ENCODE measurements at places on chromosomes 3 and 15. TPM values are rescaled to one million over a fixed set of nuclear protein-coding genes. Genes with fewer than 3 reads are reported as not detected.

DNA sequence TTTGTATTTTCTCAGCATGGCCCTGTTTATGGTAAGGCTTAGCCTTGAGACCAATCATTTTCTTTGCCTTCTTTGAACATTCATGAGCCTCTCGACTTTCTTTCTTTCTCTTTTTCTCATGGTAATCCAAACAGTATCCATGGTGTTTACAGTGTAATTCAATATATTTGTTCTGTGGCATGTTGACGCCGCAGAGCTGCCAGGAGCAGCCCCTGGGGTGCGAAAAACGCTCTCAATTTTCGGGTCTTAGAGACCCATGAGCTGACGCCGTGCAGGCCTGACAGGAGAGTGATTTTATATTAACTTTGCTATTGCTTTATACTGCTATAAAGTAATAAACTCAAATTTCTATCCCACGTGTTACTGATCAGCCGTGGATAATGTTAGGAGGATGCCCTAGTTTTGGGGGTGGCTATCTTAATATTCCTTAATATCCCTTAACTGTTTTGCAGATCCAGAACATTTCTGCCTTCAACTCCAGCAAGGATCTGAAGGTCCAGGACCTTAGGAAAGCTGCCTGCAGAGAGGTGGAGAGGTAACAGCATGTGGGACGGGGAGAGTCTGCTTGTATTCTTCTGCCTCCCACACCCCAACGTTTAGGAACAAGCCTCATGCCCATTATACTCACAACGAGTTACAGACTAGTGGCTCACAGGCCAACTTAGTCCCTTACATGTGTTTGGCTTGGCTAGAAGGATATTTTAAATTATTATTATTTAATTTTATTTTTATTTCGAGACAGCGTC is 29.3 kb upstream of the MYO1E start:
- H3K27ac ChIP-seq: no peak overlapping the region
- no peak for DNase-seq
- no peaks in the 10 kb centered on the region for H3K27me3 ChIP-seq
- no peaks in the 10 kb centered on the region for H3K36me3 ChIP-seq
- H3K4me1 ChIP-seq: no peaks in the 10 kb centered on the region
- no peak overlapping the region for H3K4me3 ChIP-seq

The LMAN1L gene
- 23.1 TPM for total RNA-seq

DNA sequence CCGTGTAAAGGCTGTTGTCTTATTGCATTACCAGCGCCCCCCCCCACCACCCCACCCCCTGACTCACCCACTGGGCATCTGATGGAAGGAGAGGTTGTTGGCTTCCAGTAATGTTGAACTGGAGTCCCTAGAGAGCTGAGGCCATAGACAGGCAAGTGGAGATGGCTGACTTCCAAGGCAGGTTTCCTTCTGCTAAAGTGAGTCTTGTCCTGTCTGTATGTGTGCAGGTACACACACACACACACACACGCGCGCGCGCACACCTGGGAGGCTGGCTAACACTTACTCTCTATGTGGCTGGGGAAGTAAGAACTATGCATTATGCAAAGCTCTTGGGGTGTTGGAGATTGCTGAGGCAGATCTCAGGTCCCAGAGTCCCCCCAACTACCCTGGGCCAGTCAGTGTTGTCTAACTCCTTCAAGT is 1.6 kb upstream of the KY start:
- DNase-seq: no peak
- H3K4me3 ChIP-seq: no peak overlapping the region
- H3K4me1 ChIP-seq: peaks cover 12% of the 10 kb centered on the region
- peaks cover 8% of the 10 kb centered on the region for H3K27me3 ChIP-seq
- H3K27ac ChIP-seq: no peak overlapping the region

The MUC4 gene
- not detected for total RNA-seq

DNA sequence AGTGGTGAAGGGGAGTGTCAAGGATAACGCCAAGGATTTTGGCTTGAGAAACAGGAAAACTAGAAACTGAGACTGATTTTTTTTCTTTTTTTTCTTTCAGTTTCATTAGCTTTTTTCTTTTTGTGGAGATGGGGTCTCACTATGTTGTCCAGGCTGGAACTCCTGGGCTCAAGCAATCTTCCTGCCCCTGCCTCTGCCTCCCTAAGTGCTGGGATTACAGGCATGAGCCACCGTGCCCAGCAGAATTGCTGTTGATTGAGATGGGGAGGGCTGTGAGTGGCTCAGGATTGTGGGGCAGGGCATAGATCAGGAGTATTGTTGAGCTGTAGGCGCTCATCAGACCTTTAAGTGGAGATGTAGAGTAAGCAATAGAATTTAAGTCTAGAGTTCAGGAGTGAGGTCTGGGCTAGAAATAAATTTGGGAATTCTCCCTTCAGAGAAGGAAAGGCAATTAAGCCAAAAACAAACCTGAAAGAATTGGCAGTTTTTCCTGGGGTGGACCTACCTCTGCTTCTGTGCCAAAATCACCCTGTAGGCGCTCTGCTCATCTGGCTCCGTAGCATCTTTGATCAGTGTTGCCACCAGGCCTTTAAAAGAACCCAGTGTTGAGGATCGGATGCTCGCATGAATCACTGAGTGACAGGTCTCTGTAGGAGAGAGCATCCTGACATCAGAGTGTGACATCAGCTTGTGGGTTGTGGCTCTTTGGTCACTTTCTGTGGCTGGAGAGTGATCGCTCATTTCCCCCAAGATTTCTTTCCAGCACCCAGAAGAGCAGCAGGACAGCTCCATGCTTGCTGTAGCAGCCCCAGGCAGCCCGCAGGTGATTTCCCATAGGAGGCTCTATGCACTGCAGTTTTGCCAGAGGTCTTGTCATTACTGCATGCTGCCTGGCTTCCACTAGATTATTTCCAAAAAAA is 15.8 kb downstream of the ABHD17C start:
- no peaks in the 10 kb centered on the region for H3K27me3 ChIP-seq
- H3K27ac ChIP-seq: no peak overlapping the region
- no peak overlapping the region for H3K4me3 ChIP-seq
- H3K36me3 ChIP-seq: no peaks in the 10 kb centered on the region

The CCR9 gene
- not detected for total RNA-seq

DNA sequence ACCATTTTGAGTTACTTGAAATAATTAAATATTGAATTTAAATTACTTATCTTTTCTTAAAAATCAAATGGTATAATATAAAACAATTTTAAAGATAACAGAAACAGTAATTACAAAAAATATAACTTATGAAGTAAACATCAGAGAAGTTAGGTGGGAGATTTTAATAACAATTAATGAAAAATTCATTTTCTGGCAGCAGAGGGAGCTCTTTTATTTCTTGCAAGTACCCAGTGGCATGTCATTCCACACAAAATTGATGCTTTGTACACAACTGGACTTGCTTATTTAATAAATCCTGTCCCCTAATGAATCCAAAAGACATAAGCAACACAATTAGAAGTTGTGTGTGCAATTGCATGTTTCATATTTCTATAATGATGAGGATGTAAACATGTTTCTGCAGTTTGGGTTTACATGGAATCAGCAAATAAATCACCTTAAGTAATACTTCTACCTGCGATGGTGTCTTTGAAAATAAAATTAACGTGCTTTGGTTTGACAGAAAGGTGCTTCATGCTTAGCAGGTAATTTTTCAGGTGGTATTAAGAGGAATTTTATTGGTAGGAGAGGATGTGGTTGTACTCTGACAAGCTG is 861.3 kb downstream of the ZPLD1 start:
- no peak overlapping the region for H3K27ac ChIP-seq
- no peaks in the 10 kb centered on the region for H3K27me3 ChIP-seq
- no peak overlapping the region for H3K4me3 ChIP-seq
- no peaks in the 10 kb centered on the region for H3K4me1 ChIP-seq

- no peaks in the 10 kb centered on the region for H3K36me3 ChIP-seq
- no peak overlapping the region for H3K27ac ChIP-seq
- DNase-seq: no peak
- no peak overlapping the region for H3K4me3 ChIP-seq
- no peaks in the 10 kb centered on the region for H3K27me3 ChIP-seq
These were observed 311.0 kb downstream of the MCTP2 start for GRCh38 chr15:94542391-94542790.

GRCh38 chr3:127153506-127153815 is 39.5 kb upstream of the PRR23E start:
- H3K4me1 ChIP-seq: peaks cover 2% of the 10 kb centered on the region
- no peaks in the 10 kb centered on the region for H3K36me3 ChIP-seq
- no peak for DNase-seq
- no peak overlapping the region for H3K27ac ChIP-seq
- no peak overlapping the region for H3K4me3 ChIP-seq
- H3K27me3 ChIP-seq: peaks cover 12% of the 10 kb centered on the region

DNA sequence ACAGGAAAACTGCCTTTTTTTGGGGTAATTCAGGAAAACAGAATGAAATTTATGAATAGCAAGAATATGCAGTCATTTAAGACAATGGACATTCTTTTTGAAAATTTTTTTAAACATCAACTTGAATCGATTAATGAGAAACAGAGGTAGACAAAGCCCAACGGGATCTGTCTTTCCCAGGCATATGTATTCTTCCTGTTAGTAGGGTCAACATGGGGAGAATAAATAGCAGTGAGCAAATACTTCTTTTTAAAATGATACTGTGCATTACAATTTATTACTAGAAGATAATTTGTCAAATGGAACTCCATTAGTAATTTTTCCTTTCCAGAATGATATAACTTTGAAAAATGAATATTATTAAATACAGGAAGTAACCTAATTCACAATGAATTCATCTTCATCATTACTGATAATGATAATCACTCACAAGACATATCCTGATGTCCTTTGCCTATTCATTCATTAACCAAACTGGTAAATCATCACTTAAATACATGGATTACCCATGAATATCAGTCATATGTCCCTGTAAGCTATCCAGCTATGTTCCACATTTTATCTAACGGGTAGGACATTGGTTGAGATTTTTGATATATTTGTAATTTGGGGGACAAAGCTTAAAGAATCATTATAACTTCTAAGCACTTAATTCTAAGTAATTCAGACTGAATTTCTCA is 209.2 kb upstream of the CDIN1 start:
- no peaks in the 10 kb centered on the region for H3K36me3 ChIP-seq
- no peaks in the 10 kb centered on the region for H3K4me1 ChIP-seq
- H3K27ac ChIP-seq: no peak overlapping the region
- DNase-seq: no peak

GRCh38 chr15:79434361-79434760 is 2.2 kb downstream of the MINAR1 start:
- DNase-seq: no peak
- H3K27ac ChIP-seq: no peak overlapping the region
- no peak overlapping the region for H3K4me3 ChIP-seq
- peaks cover 7% of the 10 kb centered on the region for H3K4me1 ChIP-seq

DNA sequence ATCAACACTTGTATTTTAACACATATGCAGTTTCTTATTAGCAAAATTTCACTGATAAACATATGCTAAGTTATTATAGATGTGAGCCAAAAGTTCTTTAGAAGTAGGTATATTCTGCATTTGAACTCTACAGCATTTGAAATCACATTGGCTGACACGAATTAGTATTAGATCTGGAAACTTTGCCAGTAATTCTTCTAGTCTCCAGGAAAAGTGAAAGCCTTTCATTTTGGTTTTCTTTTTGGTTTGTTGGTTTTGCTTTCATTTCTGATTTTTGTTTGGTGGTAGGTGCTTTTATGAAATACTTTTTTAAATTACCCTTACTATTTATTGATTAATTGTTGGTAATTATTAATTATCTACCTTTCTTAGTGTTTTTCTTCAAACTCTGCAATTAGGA is 72.9 kb downstream of the RBMS3 start:
- peak overlapping the region; percentile 29 for H3K4me3 ChIP-seq
- H3K27ac ChIP-seq: no peak overlapping the region
- H3K36me3 ChIP-seq: no peaks in the 10 kb centered on the region
- no peak for DNase-seq

DNA sequence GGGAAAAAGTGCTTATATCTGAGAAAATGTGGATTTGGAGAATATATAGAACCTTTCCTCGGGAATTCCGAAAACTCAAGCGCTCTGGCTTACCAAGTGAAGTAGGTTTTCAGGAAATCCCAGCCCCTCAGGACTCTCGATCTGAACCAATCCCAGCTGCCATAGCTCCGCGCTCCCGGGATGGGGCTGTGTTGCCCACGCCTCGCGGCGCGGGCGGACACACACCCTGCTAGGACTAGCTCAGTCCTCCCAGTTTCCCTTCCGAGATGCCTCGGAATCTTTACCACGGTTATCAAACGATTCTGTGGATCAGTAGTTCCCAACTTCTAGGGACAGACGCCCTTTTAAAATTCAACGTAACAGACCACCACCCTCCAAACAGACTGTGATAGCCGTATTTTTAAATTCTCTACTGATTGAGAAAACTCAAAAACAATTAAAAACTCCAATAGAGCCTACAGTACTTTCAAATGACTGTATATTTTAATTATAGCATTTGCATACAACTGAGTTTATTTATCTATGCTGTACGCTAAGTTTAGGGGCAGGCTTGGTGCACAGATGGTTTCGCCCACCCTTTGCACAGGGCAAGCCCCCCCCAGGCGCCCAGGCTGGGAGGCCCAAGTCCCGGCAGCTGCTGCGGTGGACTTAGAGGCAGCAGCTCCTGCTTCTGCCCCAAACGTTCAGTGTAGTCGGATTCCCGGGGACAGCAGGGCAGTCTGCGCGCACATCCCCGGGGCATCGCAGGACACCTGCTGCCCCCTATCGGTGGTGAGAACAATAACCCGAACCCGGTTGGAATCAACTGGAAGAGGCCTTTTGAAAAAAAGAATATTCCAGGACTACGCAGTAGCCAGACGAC is 52.3 kb downstream of the CCDC54 start:
- H3K4me3 ChIP-seq: peak overlapping the region; percentile 85
- DNase-seq: peak; percentile 77
- H3K27me3 ChIP-seq: no peaks in the 10 kb centered on the region
- peaks cover 3% of the 10 kb centered on the region for H3K4me1 ChIP-seq

DNA sequence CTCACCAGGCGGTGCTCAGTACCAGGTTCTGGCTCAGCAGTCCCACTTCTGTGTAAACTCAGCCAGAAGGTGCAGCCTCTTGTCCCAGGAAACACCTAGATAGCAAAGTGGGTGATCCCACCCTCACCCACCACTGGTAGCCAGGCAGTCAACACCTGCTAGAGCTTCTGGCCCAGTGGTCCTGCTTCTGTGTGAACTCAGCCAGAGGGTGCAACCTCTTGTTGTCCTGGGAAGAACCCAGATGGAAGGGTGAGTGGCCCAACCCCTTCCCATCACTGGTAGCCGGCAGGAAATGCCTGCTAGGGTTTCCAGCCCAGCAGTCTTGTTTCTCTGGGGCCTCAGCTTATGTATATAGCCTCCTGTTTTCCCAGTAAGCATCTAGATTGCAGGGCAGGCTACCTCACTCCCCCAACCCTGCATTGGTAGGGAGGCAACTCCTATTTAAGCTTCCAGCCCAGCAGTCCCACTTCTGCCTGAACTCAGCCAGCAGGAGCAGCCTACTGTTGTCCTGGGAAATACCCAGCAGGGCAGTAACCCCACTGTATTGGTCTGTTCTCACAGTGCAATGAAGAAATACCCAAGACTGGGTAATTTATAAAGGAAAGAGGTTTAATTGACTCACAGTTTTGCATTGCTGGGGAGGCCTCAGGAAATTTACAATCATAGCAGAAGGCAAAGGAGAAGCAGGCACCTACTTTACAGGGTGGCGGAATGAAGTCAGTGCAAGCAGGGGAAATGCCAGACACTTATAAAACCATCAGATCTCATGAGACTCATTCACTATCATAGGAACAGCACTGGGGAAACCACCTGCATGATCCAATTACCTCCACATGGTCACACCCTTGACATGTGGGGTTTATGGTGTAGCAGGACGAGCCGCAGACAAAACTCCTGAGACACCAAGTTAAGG is 110.6 kb downstream of the DTWD1 start:
- H3K27ac ChIP-seq: no peak overlapping the region
- no peaks in the 10 kb centered on the region for H3K27me3 ChIP-seq
- H3K4me3 ChIP-seq: no peak overlapping the region
- H3K36me3 ChIP-seq: no peaks in the 10 kb centered on the region

GRCh38 chr3:167967257-167968036 is 128.3 kb downstream of the GOLIM4 start:
- no peak overlapping the region for H3K4me3 ChIP-seq
- no peak overlapping the region for H3K27ac ChIP-seq
- no peaks in the 10 kb centered on the region for H3K27me3 ChIP-seq

Data from heart right ventricle (tissue), 16 donors.